ENCODE measurements at places on chromosomes 12 and 14.

GRCh38 chr14:37197421-37198272, at the start of gene MIPOL1:
TSS of gene MIPOL1 (plus strand) at chr14:37197937. CDS start at chr14:37247889, 49,952 bp downstream.
- DNase-seq = peak; percentile 63

DNA sequence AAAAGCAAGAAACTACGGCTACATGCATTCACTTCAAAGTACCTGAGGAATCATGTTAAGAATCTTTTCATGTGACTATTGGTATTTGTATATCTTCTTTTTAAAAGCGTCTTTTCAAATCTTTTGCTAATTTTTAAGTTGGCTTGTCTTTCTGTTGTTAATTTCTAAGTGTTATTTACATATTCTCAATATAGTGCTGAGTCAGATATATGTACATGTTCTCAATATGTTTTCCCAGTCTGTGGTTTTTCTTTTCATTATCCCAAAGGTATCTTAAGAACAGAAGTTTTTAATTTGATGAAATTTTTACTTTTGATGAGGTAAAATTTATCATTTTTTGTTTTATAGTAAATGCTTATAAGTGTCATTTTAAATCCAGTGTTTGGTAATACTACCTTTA, 24.0 kb downstream of the DCP1B start:
- DNase-seq = no peak

- DNase-seq = peak; percentile 57
Measured at GRCh38 chr14:51458563-51458955, 193.2 kb upstream of the FRMD6 start.

GRCh38 chr12:2753536-2753935, 41.2 kb upstream of the FKBP4 start:
- no peak for DNase-seq

Data from SW 1271 (cell line).